Ovary (tissue), 10 donors: ENCODE measurements at places on chromosomes 4 and X.

- no peak for DNase-seq
Measured at GRCh38 chr4:165682611-165683010, 190.4 kb upstream of the TLL1 start.

DNA sequence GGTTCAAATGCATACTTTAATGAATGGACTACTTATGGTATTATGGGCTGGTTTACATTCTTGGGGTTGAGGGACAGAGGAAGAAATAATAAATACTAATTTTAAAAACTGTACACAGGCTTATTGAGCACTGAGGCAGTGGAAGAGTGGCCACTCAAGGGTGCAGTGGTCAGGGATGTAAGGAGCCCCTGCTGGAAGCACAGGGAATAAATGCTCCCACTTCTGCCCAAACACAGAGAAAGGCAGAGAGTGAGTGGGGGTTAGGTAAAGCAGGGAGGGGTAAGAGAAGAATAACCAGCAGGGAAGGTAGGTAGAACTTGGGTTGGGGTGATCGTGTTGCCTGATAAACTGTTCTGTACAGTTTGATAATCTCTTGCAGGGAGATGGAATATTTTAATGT lies 60.0 kb downstream of the GAB1 start:
- no peak for DNase-seq

DNA sequence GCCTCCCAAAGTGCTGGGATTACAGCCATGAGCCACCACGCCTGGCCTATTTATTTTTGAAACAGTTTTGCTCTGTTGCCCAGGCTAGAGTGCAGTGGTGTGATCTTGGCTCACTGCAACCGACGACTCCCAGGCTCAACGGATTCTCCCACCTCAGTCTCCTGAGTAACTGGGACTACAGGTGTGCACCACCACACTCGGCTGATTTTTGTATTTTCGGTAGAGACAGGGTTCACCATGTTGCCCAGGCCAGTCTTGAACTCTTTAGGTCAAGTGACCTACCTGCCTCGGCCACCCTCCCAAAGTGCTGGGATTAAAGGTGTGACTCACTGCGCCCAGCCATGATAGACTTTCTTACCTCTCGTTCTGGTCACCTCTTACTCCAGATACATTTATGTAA lies 124.0 kb downstream of the UBE2K start:
- DNase-seq: no peak

DNA sequence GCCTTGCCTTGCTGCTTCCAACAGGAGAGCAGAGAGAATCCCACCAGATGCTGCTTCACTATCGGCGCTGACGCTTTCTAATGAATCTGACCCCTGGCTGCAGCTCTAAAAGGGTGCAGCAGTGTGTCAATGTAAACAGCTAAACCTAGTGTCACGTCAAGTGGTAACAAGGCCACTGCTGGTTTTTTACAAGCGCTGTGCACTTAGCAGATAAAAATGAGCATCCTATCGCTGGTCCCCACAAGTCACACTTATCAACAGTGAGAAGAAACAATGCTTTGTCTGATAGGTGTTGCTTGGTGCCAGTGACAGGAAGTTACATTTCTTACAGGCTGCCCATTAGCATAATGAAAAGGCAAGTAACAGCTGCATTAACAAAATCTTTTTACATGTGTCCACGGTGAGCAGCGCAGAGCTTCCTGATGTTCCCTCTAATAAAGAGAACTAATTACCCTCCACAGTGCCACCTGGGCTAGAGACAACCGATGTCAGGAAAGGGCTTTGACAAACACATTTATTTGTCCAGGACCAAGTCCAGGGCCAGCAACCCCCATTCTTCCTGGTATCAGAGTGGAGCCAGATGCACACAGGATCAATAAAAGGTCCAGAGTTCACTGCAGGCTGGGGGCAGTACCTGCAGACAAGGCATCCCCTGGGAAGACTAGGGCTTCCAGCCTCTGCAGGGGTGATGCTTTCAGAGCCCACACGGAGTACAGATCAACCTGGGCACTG lies 176.0 kb downstream of the MGST2 start:
- DNase-seq: no peak

DNA sequence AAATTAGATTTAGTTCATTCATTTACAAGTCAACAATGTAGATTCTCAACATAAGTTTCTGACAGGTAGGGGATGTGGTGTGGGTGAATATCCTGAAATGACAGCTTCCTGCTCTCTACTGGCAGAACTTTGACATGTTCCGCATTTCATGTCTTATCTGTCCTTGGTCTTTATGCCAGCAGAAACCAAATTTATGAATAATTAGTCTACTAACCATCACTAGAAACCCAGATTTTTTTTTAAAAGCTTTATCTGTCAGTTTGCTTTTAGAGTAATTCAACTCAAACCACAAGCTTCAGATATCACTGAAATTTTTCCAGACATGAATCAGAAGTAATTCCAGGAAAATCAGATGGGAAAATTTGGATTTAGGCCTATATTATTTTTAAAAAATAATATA lies 17.9 kb downstream of the COQ2 start:
- DNase-seq: no peak

DNA sequence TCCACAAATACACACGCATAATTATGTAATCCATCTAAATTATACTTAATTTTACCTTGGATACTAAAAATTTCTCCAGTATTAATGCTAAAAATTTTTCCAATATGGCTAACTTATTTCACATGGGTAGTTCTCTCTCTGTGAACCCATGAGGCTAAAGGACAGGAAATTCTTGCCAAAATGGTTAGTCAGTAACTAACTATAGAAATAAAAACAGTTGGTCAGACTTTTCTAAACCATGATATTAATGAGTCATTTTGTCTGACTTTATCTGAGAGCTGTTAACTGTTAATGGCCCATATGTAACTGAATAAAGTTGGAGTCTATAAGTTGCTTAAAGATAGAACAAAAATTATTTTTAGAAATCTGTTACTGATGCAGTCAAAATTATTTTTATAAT lies 549.4 kb downstream of the TLL1 start:
- DNase-seq: no peak

DNA sequence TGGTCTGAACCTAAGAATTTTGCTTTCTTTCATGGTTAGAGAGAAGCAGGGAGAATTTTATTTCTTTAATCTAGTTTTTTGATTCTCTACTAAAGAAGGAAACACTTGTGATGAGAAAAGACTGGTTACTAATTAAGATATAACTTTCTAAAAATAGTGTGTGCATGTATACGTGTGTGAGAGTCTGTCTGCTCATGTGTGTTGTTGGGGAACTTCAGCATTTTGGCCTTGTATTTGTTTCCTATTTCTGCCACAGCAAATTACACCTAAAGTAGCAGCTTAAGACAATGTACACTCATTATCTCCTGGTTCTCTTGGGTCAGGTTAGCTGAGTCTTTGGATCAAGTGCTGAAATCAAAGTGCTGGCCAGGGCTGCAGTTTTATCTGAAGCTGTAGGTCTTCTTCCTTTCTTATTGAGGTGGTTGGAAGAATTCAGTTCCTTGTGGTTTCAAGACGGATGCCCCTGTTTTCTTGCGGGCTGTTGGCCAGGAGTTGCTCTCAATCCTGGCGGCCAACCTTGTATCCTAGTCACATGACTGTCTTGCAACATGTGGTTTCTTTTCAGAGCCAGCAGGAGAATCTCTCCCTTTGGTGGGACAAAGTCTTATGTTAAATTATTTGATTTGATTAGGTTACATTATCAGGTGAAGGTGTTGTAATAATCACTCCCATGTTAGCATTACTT lies 188.4 kb upstream of the CLNK start:
- DNase-seq: no peak

GRCh38 chrX:119735467-119735866 lies 22.9 kb upstream of the SOWAHD start:
- DNase-seq: no peak

DNA sequence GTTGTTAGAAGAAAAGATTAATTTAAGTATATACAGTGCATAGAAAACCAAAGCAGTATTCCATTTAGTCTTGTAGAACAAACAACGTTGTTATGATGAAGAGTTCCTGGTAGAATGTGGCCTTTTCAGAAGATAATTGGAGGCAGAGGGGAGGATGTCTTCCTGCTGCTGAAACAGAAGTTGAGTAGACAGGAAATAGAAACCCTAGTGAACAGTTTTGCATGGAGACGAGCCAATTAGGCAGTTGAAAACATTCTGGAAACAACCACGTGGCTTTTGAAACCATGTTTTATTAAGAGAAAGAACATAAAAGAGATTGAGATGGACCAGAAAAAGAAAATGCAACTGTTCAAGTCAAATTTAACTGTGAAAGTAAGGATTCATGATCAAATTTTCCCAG lies 325.2 kb downstream of the CAMK2D start:
- no peak for DNase-seq

- DNase-seq: no peak
Measured at GRCh38 chr4:142396279-142396678, 449.8 kb downstream of the INPP4B start.

DNA sequence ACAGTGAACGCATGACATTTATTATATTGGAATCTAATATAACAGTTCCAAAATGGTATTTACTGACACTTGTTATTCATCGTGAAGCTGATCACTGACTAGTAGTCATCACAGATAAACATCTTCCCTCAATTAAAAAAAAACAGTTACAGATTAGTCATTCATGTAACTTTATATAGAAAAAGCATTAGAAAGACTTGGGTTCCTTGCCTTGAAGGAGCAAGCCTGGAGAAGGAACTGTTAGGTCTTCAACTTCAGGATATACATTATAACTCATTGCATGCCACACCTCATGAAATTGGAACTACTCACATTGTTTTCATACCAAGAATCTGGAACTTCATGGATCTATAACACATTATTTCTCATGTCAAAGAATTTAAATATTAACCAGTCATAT lies 317.7 kb downstream of the CCSER1 start:
- DNase-seq: no peak

GRCh38 chr4:78168029-78168428 lies 110.9 kb downstream of the FRAS1 start:
- DNase-seq: no peak

DNA sequence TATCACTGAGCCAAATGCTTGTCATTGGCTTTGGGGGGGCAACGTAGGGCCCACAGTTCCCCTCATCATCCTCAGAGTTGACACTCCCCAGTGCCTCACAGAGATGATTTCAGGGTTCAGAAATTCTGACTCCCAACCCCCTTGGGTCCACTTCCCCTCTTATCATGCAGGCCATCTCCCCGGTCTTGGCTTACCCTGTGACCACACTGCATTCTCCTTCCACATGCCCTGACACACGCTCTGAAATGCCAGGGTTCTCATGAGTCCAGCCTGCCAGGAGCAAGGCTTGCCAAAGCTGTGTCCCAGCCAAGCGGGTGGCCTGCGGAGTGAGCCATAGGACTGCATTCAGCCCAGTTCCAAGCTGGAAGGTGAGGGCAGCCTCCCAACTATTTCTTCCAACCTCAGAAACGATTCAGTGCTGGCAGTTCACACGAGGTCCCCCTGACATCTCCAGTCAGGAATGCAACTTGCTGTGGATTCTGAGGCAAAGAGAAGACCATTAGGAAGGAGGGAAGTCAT lies 101.2 kb downstream of the SMIM20 start:
- no peak for DNase-seq

GRCh38 chrX:104309169-104309568 lies 54.4 kb upstream of the ESX1 start:
- no peak for DNase-seq

- DNase-seq: no peak
Measured at GRCh38 chr4:101158134-101158482, 189.2 kb downstream of the PPP3CA start.

DNA sequence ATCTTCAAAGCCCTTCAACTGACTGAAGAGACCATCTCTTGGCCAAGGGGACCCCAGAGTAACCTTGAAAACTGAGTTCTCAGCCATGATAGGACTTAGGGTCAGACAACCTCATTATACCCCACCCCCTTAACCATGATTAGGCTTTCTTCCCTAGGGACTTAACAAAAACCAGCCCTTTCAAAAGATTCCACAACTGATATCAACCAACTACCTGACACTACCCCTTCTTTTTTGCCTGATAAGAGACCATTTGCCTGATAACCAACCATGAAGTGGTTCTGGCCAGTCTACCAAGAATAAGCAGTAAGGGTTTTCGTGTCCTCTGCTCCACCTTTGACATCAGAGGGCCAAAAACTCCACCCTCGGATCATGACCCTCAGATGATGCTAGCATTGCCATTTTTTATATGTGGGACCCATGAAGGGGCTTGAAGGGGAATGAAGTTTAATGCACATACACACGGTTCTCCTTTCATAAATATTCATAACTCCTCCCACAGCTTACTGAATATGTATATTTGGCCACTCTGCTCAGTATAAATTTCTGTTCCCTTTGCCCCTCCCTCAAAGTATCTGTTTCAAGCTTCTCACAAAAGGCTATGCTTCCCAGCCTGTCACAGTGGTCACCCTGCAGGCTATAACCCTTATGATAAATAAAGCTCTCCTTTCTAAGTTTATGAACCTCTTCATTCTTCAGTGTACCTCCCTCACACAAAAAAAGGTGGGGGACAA lies 12.3 kb downstream of the TBCK start:
- no peak for DNase-seq

GRCh38 chr4:140071806-140072205 lies 82.2 kb downstream of the MAML3 start:
- DNase-seq: no peak

DNA sequence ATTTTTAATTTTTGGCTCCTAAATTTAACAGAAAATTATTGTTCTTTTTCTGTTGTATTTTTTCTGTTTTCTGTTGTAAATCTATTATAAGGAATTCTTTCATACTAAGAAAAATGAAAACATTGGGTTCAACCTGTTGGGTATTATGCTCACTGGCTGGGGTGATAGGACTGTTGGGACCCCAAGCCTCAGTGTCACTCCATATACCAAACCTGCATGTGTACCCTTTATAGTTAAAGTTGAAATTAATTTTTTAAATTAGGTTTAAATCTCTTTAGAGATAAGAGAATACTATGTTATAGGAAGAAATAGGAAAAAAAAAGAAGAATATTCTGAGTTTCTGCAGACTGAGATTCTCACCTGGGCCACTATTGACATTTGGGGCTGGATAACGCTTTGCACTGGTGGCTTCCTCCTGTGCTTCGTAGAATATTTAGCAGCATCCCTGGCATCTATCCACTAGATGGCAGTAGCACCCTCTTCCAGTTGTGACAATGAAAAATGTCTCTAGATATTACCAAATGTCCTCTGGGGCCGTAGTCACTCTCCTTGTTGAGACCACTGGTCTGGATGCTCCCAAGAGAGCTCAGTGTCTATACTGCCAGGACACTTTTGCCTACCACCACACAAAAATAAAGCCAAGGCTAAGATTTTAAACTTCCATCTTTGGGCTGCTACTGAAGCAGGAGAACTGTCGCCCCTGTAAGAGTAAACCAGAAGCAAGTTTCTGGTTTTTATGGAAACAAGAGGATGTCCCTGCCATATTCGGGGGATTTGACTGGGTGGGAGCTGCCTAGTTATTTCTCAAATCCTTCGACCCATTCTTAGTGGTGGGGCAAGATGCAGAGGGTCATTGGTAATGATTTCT lies 22.4 kb upstream of the CLTRN start:
- DNase-seq: no peak
